ENCODE measurements at places on chromosomes 6 and 20. TPM values are rescaled to one million over a fixed set of nuclear protein-coding genes. Genes with fewer than 3 reads are reported as not detected.

DNA sequence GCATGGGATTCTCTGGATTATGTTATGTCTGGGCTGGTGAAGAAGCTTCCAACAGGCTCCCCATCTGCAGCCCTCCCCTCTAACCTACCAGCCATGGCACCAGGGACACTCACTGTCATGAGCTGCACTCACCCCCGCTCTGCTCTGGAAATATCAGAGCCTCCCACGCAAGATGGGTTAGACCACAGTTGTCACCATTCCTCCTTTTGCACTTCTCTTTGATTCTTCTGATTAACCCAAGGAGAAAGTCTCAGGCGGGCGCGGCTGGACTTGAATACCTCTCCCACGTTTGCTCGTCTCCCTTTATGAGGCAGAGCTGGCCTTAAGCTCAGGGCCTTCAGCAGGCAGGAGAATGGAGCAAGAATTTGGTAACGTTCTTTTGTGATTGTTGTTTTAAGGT, 128.1 kb downstream of the CEBPB start:
- DNase-seq, result no peak

The PDE10A gene
- 1.3 TPM for total RNA-seq

GRCh38 chr6:106688177-106688951, 59.0 kb downstream of the QRSL1 start:
- no peak for DNase-seq

DNA sequence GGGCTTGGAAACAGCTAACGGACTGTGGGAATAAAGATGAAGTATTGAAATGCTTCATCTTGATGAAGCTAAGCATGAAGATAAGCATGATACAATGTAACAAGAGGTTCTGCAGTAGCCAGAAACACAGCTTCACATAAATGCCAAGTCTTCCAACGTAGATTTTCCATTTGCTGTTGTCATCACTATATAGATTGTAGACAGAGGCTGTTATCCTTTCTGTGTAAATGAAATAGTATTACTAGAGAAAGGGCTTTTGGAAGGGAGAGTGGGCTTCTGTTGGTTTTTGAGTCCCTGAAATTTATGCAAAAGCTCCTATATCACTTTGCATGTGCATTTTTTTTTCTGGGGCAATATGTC, 649.0 kb downstream of the RNF144B start:
- DNase-seq, result no peak

DNA sequence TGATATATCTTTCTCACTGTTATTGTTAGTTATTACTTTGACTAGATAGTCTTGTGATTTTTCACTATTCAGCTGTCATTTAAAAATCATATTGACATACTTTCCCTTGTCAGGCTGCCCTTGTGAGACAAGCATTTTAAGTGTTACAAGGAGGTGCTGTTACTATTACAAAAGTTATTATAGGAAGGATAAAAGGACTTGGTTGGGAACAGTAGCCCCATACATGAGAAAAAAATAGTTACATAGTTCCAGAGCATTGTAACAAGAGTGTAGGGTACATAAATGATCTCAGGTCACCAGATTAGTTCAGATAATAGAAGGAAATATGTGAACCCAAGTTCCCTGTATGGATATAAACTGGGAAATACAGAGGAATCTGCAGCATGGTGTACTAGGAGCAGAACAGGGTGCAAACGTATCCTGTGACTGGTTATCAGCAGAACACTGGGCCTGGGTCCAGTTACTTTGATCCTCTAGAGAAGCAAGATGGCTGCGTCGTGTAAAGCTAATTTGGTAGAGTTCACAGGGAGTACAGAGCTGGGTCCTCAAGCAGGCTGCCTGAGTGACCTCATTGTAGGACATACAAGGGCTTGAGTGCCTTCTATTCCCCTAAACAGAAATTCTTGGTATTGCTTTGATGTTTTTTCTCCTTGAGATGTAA, 38.5 kb upstream of the HDDC2 start:
- DNase-seq, result no peak

- DNase-seq, result no peak
Observed at GRCh38 chr20:53930651-53931504, 139.5 kb downstream of the BCAS1 start.

The IRF4 gene
- total RNA-seq, result not detected

- DNase-seq, result no peak
Observed at GRCh38 chr6:35296931-35297600, 552 bp upstream of the DEF6 start.

The CLDN20 gene
- total RNA-seq, result not detected

- DNase-seq, result no peak
Observed at GRCh38 chr20:58227391-58228102, 906 bp downstream of the ANKRD60 start.

The MAP3K4 gene
- 13.5 TPM for total RNA-seq

DNA sequence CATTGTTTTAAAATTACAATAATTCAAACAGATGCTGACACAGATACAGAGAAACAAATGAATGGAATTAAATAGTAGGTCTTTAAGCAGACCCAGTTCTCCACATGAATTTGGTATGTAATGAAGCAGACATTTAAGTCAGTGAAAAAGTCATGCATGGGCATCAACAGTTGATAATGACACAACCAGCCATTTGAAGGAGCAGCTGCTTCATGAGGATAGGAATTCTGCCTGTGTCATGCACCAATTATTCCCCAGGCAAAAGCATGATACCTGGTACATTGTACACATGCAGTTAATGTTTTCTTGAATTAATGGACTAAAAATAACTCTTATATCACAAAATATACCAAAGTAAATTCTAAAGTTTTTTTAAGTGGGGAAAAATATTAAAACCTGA, 11.2 kb upstream of the HEY2 start:
- DNase-seq, result no peak
